ENCODE measurements at places on chromosomes 12 and 14.
A peak's percentile ranks its signal among the peaks of the same experiment; 100 is the strongest.

DNA sequence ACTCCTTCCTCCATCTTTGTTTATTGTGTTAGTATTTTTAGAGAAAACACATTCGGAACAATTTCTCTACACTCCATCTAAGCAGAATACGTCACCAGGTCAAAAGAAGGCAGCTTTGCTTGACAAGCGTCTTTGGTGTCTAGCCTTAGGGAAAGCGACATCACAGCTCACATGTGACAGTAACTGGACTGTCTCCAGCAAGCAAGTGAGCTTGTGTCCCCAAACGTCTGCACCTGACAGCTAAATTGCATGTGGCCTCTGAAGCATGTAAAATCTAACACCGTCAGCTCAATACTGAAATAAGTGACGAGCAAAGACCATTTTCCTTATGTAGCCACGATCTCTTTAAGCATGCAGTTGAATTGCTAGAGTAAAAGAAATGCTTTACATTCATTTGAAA, 509.8 kb downstream of the GLT1D1 start:
- no peak for ATAC-seq
- H3K36me3 ChIP-seq, result no peaks in the 10 kb centered on the region
- H3K4me3 ChIP-seq, result no peak overlapping the region
- H3K27ac ChIP-seq, result no peak overlapping the region

- H3K27ac ChIP-seq, result no peak overlapping the region
- H3K27me3 ChIP-seq, result no peaks in the 10 kb centered on the region
- peaks cover 54% of the 10 kb centered on the region for H3K4me1 ChIP-seq
Measured at GRCh38 chr12:6608592-6609281, 1.6 kb upstream of the CHD4 start.

GRCh38 chr12:128458301-128458974, 191.5 kb downstream of the TMEM132C start:
- no peaks in the 10 kb centered on the region for H3K27me3 ChIP-seq
- no peaks in the 10 kb centered on the region for H3K4me1 ChIP-seq
- no peak overlapping the region for H3K4me3 ChIP-seq

DNA sequence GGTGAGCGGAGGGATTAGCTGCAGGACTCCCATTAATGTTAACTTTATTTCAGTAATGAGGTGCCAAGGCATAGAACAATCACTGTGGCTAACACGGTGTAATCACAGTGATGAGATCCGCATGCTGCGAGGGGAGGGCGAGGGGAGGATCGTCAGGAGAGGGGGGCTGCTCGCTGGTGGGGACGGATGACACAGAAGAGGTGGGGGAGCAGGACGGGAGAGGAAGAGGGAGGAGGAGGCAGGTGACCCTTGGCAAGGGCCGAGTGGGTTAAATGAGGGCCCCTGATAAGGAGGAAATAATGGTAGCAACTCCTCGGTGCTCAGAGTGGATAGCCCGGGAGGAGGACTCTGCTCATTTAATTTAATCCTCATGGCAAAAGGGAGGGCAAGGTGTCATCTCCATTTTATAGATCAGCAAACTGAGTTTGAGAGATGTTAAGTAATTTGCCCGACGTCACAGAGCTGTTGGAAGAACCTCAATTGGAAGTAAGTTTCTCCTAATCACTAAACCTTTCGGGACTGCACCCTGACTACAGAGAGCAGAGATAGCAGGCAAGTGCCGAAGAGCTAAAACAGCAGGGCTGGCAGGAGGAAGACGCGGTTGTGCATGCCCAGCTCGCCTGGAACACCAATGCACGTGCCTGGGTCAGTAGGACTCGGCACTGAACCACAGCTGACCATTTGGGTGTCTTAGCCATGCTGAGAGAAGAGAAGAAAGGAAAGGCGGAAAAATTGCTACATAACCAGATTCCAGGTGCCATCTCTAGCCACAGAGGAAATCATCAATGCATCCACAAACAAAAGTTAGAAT, 43.0 kb downstream of the SPRING1 start:
- ATAC-seq, result no peak
- peak overlapping the region; percentile 69 for H3K4me3 ChIP-seq
- H3K4me1 ChIP-seq, result peaks cover 43% of the 10 kb centered on the region
- H3K36me3 ChIP-seq, result no peaks in the 10 kb centered on the region

DNA sequence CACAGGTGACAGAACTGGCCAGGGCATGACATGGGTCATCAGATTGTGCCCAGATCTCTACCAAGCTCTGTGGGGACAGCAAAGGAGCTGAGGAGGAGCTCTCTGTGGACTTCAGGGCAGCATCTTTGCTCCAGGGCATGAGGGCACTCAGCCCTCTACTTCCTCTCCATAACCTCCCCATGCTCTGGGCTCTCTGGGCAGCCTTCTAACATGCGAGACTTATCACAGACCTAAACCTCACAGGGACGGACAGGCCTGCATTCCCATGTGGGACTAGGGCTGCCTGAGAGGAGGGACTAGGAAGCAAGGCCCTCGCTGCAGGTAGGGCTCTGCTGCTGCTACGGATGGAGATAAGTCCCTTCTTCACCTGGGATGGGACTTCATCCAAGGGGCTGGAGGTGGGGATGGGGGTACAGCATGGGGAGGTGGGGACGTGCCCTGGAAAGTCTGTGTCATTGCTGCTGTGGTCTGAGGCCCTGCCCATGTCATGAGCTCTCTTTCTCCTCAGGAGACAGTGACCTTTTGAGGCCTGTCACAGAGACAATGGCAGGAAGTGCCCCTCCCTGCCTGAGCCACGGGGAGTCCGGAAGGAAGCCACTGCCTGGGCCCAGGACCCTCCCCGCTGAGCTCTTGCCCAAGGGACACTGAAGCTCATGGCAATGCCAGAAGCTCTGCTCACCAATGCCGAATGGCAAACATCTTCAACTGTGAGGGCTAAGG, 44.1 kb downstream of the PITPNM2 start:
- H3K4me1 ChIP-seq, result peaks cover 49% of the 10 kb centered on the region
- H3K27ac ChIP-seq, result peak overlapping the region; percentile 98
- ATAC-seq, result peak; percentile 97
- H3K4me3 ChIP-seq, result peak overlapping the region; percentile 45

GRCh38 chr12:77220586-77220985, 155.2 kb upstream of the E2F7 start:
- H3K36me3 ChIP-seq, result no peaks in the 10 kb centered on the region
- H3K27ac ChIP-seq, result no peak overlapping the region
- H3K4me1 ChIP-seq, result no peaks in the 10 kb centered on the region
- no peak for ATAC-seq
- no peaks in the 10 kb centered on the region for H3K27me3 ChIP-seq

GRCh38 chr12:26701604-26702215, 131.3 kb downstream of the ITPR2 start:
- no peak overlapping the region for H3K27ac ChIP-seq
- H3K4me3 ChIP-seq, result no peak overlapping the region
- peaks cover 7% of the 10 kb centered on the region for H3K4me1 ChIP-seq

- H3K4me1 ChIP-seq, result peaks cover 43% of the 10 kb centered on the region
- H3K36me3 ChIP-seq, result peaks cover 90% of the 10 kb centered on the region
- no peaks in the 10 kb centered on the region for H3K27me3 ChIP-seq
- no peak for ATAC-seq
- no peak overlapping the region for H3K27ac ChIP-seq
- no peak overlapping the region for H3K4me3 ChIP-seq
Measured at GRCh38 chr12:11859705-11860425, 210.4 kb downstream of the ETV6 start.

DNA sequence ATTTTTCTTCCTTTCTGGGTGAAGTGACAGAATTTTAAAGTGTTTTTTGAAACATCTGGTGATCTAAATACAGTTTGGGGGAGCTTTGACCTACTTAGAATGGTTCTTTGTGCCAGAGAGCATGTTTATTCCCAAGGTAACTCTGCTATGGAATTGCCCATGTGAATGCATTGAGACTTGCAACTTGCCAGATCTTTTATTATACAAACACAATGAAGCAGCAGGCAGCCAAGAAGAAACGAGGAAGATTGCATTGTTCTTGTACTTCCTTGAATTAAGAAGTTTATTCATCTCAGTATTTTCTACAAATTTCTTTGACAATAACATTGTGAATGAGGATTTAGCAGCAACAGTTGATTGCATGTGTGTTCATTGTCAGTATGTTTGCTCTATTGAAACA, 55.5 kb downstream of the FGD4 start:
- H3K36me3 ChIP-seq, result no peaks in the 10 kb centered on the region
- H3K27ac ChIP-seq, result no peak overlapping the region

DNA sequence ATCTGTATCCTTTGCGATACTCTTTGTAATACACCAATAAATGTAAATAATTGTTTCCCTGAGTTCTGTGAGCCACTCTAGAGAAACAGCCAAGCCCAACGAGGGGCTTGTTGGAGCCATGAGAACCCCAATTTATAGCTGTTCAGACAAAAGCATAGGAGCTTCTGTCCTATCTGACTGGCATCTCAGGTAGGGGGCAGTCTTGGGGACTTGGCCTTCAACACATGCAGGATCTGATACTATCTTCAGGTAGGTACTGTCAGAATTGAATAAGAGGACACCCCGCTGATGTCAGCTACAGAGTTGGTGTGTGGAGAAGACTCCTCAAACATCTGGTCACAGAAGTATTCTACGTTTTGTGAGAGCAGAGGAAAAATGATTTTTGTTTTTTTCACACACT, 25.3 kb downstream of the TXNDC16 start:
- H3K27ac ChIP-seq, result no peak overlapping the region
- no peaks in the 10 kb centered on the region for H3K4me1 ChIP-seq
- ATAC-seq, result no peak
- H3K4me3 ChIP-seq, result no peak overlapping the region

DNA sequence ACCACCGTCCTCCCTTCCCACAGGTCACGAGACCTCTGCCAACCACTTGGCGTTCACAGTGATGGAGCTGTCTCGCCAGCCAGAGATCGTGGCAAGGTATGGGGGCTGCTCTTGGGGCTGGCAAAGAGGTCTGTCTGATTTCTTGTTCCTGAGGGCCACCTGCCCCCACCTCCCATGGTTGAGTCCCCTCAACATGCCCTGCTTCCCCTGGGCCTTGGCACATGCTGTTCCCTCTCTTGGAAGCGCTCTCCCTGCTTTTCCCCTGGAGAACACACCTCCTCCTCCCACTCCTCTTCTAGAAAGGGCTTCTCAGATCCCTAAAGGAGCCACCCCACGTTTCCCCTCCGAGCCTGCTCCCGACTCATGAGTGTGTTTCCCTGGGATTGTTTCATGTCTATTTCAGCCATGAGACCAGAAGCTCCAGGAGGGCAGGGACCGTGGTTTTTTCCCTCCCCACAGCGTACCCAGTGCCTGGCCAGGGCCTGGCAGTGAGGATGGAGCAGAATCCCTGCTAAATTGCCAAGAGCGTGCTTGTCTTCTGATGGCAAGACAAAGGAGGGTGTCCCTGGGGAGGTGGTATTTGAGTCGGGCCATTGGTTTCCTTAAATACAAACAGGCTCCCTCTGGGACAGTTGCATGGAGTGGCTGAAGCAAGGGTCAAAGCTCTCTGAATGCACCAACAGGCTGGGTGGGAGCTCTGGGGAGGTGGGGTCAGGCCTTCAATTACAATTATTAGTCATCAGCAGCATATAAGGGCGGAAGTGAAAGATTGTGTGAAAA, 34.1 kb downstream of the CYP46A1 start:
- peak overlapping the region; percentile 38 for H3K4me3 ChIP-seq
- peak; percentile 90 for ATAC-seq
- H3K27ac ChIP-seq, result peak overlapping the region; percentile 50
- no peaks in the 10 kb centered on the region for H3K36me3 ChIP-seq
- peaks cover 7% of the 10 kb centered on the region for H3K4me1 ChIP-seq

GRCh38 chr14:33450416-33450815, 500.5 kb downstream of the EGLN3 start:
- no peak for ATAC-seq
- no peaks in the 10 kb centered on the region for H3K27me3 ChIP-seq
- H3K27ac ChIP-seq, result no peak overlapping the region
- no peaks in the 10 kb centered on the region for H3K4me1 ChIP-seq

DNA sequence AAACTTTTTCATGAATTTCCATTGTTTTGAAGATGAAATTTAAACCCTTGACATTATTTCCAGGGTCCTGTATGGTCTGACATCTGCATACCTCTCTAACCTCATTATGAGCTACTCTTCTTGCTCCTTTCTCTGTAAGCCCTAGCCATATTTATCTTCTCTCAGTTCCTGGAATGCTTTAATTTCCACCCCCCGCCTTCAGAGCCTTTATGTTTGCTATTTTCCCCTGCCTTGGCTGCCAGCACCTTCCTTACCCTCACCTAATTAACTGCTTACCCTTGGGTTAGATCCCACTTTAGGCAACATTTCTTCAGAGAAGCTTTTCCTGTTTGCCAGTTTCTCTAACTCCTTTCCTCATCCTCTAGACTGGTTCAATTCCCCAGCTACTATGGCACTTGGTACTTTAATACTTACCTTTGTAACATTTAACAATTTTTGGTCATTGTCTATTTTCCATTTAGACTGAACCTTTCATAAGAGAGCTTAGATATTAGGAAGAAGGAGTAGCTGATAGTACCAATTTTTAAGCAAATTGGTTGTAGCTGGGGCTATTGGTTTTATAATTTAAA, 6.0 kb downstream of the STYX start:
- no peaks in the 10 kb centered on the region for H3K27me3 ChIP-seq
- peak overlapping the region; percentile 26 for H3K27ac ChIP-seq
- no peak for ATAC-seq
- peaks cover 42% of the 10 kb centered on the region for H3K36me3 ChIP-seq
- peaks cover 61% of the 10 kb centered on the region for H3K4me1 ChIP-seq

- H3K4me1 ChIP-seq, result no peaks in the 10 kb centered on the region
- no peak overlapping the region for H3K27ac ChIP-seq
- no peaks in the 10 kb centered on the region for H3K36me3 ChIP-seq
- ATAC-seq, result no peak
- peaks cover 40% of the 10 kb centered on the region for H3K27me3 ChIP-seq
- H3K4me3 ChIP-seq, result no peak overlapping the region
Measured at GRCh38 chr12:3123729-3124128, 46.5 kb downstream of the TSPAN9 start.

DNA sequence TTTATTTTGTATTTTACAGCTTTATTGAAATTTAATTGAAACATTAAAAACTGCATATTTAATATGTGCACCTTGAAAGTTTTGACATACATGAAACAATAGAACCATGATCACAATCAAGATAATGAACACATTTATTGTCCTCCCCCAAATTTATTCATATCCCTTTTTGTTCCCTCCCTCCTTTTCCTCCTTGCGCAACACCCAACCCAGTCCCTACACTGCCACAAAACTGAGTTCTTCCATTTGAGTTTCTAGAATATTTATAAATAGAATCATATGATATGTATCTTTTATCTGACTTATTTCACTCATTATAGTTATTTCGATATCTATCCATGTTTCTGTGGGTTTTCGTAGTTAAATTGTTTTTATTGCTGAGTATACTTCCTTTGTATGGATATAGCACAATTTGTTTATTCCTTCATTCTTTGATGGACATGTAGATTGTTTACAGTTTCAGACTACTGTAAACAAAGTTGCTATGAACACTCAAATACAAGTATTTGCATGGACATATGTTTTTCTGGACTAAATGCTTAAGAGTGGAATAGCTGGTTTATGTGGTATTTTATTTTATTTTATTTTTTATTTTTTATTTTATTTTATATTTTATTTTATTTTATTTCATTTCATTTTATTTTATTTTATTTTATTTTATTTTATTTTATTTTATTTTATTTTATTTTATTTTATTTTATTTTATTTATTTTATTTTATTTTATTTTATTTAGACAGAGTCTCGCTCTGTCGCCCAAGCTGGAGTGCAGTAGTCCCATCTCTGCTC, 359.1 kb downstream of the SLC6A15 start:
- no peak overlapping the region for H3K4me3 ChIP-seq
- H3K27me3 ChIP-seq, result no peaks in the 10 kb centered on the region
- no peaks in the 10 kb centered on the region for H3K36me3 ChIP-seq
- H3K4me1 ChIP-seq, result no peaks in the 10 kb centered on the region

GRCh38 chr12:34377243-34378035, 355.1 kb downstream of the ALG10 start:
- peaks cover 5% of the 10 kb centered on the region for H3K27me3 ChIP-seq
- no peak for ATAC-seq
- no peaks in the 10 kb centered on the region for H3K4me1 ChIP-seq
- no peak overlapping the region for H3K4me3 ChIP-seq
- H3K36me3 ChIP-seq, result no peaks in the 10 kb centered on the region
